Left colon (tissue), 2 donors: ENCODE measurements at places on chromosomes 1 and 21.

- no peak for DNase-seq
Measured at GRCh38 chr1:62210960-62211359, 16.3 kb downstream of the L1TD1 start.

- DNase-seq = no peak
Measured at GRCh38 chr1:206660136-206660535, 24.6 kb upstream of the MAPKAPK2 start.

DNA sequence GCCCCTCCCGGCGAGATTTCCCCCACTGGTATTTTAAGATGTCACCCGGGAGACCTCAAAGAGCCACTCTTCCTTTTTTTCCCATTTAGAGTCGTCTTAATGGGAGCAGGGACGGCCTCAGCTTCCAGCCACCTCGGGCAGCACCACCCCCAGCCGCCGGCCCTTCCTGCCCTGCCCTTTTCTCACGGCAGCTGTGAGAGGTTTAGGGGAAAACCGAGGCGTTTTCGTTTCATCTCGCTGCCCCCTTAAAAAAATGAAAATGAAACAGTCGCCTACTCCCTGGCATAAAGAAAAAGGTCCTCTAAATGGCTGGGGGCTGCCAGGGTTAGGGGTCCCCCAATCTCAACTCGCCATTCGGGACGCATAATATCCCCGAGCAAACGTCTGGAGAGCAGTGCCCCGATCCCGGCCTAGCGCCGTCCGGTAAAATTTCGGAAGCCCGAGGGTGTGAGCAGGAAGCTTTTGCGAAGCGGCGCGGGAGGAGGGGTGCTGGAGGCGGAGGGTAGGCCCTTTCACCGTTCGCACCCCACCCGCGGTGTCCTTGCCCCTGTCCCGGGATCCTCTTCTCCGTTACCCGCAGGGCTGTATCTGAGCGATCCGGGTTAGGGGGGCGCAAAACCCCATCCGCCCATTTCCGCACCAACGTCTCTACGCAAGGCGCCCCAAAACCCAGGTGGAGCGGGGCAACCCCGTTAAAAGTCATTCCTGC is 1.2 kb downstream of the RUNX3 start:
- peak; percentile 48 for DNase-seq

- peak; percentile 21 for DNase-seq
Measured at GRCh38 chr1:184597650-184598357, 156.9 kb downstream of the EDEM3 start.

GRCh38 chr1:246734866-246735265 is 10.7 kb downstream of the SCCPDH start:
- DNase-seq = no peak
